PC-9 (cell line): ENCODE measurements at places on chromosomes 2 and 18. TPM values are rescaled to one million over a fixed set of nuclear protein-coding genes. Genes with fewer than 3 reads are reported as not detected.

Gene LIPG
- 22.7 and 30.9 TPM in 2 replicates for total RNA-seq

Gene GPAT2
- 9.1 and 11.0 TPM in 2 replicates for total RNA-seq

Gene SERPINB3
- not detected in 2 replicates for total RNA-seq

Gene OTOF
- total RNA-seq: not detected in 2 replicates

- no peak overlapping the region for H3K4me3 ChIP-seq
- H3K36me3 ChIP-seq: no peaks in the 10 kb centered on the region
- H3K27me3 ChIP-seq: no peaks in the 10 kb centered on the region
- peak; percentile 52 for DNase-seq
- H3K4me1 ChIP-seq: no peaks in the 10 kb centered on the region
Observed at GRCh38 chr2:70984576-70985282, 6.3 kb downstream of the ANKRD53 start.

Gene DHRS9
- not detected in 2 replicates for total RNA-seq

Gene GBX2
- not detected in 2 replicates for total RNA-seq

DNA sequence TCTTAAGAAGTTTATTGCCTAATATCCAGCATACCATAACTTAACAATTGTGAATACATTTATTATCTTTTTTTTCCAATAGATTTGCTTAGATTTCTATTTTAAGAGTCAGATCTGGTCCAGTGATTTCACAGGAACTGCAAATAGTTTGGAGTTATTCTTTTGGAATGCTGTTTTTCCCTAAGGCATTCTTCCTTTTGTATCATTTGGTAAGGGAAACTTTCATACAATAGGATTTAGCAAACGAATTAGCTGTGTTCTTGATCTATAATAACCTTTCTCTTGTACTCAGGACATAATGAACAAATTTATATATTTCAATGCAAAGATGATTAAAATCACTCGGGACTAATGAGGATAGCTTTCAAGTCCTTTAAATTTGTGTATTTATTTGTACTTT, 201.6 kb downstream of the ERBB4 start:
- no peak for DNase-seq
- no peaks in the 10 kb centered on the region for H3K27me3 ChIP-seq
- H3K36me3 ChIP-seq: no peaks in the 10 kb centered on the region
- no peaks in the 10 kb centered on the region for H3K4me1 ChIP-seq
- H3K27ac ChIP-seq: no peak overlapping the region
- no peak overlapping the region for H3K4me3 ChIP-seq

Gene COL4A3
- total RNA-seq: 2.2 and 3.5 TPM in 2 replicates

- H3K27me3 ChIP-seq: peaks cover 21% of the 10 kb centered on the region; the same call in 1 of the 2 replicates
- no peak overlapping the region for H3K27ac ChIP-seq
- no peaks in the 10 kb centered on the region for H3K4me1 ChIP-seq
- DNase-seq: no peak
- H3K4me3 ChIP-seq: no peak overlapping the region
Observed at GRCh38 chr18:47619771-47620448, 310.5 kb downstream of the SMAD2 start.

DNA sequence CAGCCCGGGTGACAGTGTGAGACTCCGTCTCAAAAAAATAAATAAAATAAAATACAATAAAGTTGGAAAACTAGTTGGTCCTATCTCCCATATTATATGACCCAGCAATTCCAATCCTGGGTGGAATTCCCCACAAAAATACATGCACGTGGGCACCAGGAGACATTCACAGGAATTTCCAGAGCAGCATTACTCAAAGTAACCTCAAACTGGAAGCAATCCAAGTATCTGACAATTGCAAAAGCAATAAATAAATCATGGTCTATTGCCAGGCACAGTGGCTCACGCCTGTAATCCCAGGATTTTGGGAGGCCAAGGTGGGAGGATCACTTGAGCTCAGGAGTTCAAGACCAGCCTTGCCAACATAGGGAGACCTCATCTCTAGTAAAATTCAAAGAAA, 101.2 kb upstream of the MAP4K4 start:
- no peak overlapping the region for H3K27ac ChIP-seq
- H3K4me1 ChIP-seq: no peaks in the 10 kb centered on the region
- no peaks in the 10 kb centered on the region for H3K27me3 ChIP-seq

DNA sequence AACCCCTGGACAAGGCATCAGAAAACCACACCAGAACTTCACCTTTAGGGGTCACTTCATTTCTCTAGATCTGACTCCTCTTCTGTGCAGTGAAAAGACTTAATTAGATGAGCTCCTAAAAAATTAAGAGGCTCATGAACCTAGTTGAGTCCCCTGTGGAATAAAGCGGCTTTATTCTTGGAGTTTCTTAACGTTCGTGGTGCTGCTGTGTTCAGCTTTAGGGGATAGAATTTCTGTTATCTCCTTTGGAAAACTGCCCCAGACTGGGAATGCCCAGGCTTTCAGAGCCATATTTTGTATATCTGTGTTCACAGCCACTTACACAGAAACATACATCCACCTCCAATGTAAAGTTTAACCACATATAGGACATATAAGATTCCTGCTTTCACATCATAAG, 165.8 kb downstream of the ANTXR1 start:
- H3K36me3 ChIP-seq: no peaks in the 10 kb centered on the region
- peaks cover 15% of the 10 kb centered on the region for H3K4me1 ChIP-seq
- H3K27me3 ChIP-seq: no peaks in the 10 kb centered on the region
- DNase-seq: no peak
- no peak overlapping the region for H3K4me3 ChIP-seq

DNA sequence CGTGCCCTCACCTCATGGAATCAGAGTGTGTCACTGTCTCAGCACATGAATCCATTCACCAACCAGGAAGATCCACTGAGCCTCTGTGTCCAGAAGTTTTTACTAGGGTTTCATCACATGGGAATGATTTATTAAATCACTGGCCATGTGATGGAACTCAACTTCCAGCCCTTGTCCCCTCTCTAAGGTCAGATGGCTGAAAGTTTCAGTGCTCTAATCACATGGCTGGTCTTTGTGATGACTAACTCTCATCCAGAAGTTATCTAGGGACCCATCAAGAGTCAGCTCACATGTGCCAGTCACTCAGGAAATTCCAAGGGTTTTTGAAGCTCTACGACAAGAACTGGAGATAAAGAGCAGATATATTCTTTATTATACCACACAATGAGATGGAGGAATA, 140.5 kb upstream of the GYPC start:
- H3K4me3 ChIP-seq: no peak overlapping the region
- H3K27ac ChIP-seq: no peak overlapping the region
- DNase-seq: peak; percentile 0
- 0 out of 2 replicates have a peak, but pooled peaks cover under 1% of the 10 kb centered on the region for H3K27me3 ChIP-seq
- H3K36me3 ChIP-seq: no peaks in the 10 kb centered on the region

Gene CNDP1
- not detected in 2 replicates for total RNA-seq

- H3K36me3 ChIP-seq: no peaks in the 10 kb centered on the region
- H3K4me1 ChIP-seq: no peaks in the 10 kb centered on the region
- DNase-seq: no peak
- no peaks in the 10 kb centered on the region for H3K27me3 ChIP-seq
- H3K4me3 ChIP-seq: no peak overlapping the region
- H3K27ac ChIP-seq: no peak overlapping the region
Observed at GRCh38 chr18:56522816-56523215, 115.6 kb downstream of the TXNL1 start.

DNA sequence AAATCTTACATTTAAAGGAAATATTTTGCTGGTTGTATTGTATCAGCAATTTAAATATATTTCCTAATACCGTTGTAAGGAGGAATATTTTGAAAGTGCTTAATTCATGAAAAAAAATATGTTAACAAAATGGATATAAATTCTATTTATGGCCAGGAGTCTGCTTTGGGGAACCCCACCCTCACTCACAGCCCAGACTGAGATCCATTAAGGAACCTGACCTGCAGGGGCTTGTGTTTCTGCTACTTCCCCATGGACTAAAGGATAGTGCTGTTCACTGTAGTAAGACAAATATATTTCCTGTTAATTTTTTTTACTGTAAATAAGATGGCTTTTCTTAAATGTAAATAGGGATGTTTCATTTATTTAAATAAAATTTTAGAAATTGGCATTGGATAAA, 221.9 kb upstream of the COL3A1 start:
- H3K36me3 ChIP-seq: no peaks in the 10 kb centered on the region
- H3K4me3 ChIP-seq: no peak overlapping the region

- no peak overlapping the region for H3K4me3 ChIP-seq
- H3K4me1 ChIP-seq: 0 out of 2 replicates have a peak, but pooled peaks cover 6% of the 10 kb centered on the region
- no peak overlapping the region for H3K27ac ChIP-seq
Observed at GRCh38 chr2:158359846-158360245, 96.7 kb downstream of the CCDC148 start.

Gene DPP4
- total RNA-seq: 0.35 and 0.48 TPM in 2 replicates

DNA sequence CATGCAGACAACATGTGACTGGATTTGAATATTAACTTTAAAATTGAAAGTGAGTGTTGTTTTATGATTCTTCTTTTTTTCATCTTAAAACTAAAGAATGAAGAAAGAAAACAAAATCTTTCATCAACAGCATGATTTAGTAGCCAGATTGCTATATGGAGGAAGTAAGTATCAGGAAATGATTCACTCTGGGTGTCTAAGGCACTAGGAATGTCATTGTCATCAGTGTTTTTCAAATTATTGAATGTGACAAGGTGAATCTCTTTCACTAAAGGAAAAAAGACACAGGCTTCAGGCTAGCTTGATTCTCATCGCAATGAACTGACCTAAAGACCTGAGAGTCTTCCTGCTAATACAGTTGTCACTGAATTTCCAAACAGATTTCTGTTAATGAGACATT, 430.1 kb downstream of the FBXO15 start:
- peak overlapping the region; percentile 79 for H3K27ac ChIP-seq
- no peaks in the 10 kb centered on the region for H3K27me3 ChIP-seq
- peak; percentile 74 for DNase-seq
- H3K4me3 ChIP-seq: no peak overlapping the region

- no peaks in the 10 kb centered on the region for H3K36me3 ChIP-seq
- H3K27ac ChIP-seq: no peak overlapping the region
- H3K4me3 ChIP-seq: no peak overlapping the region
- DNase-seq: no peak
- no peaks in the 10 kb centered on the region for H3K4me1 ChIP-seq
Observed at GRCh38 chr2:62611854-62612253, 93.7 kb upstream of the EHBP1 start.

- DNase-seq: no peak
- H3K27me3 ChIP-seq: peaks cover 81% of the 10 kb centered on the region
- H3K4me3 ChIP-seq: no peak overlapping the region
- H3K27ac ChIP-seq: no peak overlapping the region
Observed at GRCh38 chr2:239443666-239444567, 43.1 kb upstream of the HDAC4 start.

GRCh38 chr2:143390171-143390570, 261.0 kb downstream of the ARHGAP15 start:
- no peak overlapping the region for H3K4me3 ChIP-seq
- no peak for DNase-seq
- no peaks in the 10 kb centered on the region for H3K36me3 ChIP-seq
- no peaks in the 10 kb centered on the region for H3K4me1 ChIP-seq
- no peak overlapping the region for H3K27ac ChIP-seq

DNA sequence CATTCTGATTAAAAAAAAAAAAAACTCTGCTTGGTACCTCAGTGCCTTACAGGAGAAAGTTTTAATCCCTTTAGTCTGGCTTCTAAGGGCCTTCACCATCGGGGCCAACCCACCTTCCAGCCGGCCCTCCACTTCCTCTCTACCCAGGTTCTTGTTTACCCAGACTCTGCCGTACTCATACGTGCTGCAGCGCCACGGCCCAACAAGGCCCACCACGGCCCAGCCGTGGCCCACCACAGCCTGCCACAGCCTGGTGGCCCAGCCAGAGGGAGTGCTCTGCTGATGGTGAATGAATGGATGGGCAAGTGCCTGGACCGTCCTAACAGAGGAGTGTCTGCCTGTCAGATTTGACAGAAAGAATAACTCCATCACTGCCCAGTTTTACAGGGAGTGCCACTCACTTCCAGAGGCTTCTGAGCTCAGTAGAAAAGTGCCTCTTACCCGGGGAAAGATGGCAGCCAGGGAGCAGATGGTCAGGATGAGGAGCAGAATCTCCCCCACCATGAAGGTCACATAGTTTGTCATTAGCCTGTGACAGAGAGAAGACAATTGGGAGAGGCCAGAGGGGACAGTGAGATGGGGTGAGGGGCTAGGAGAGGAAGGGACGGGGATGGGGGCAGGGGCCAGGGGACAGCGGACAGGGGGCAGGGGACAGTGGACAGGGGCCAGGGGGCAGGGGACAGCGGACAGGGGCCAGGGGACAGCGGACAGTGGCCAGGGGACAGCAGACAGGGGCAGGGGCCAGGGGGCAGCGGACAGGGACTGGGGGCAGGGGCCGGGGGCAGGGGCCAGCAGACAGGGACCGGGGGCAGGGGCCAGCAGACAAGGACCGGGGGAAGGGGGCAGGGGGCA, 38.2 kb downstream of the CENPO start:
- H3K27me3 ChIP-seq: no peaks in the 10 kb centered on the region
- H3K36me3 ChIP-seq: no peaks in the 10 kb centered on the region
- H3K27ac ChIP-seq: no peak overlapping the region
- H3K4me3 ChIP-seq: no peak overlapping the region
- no peaks in the 10 kb centered on the region for H3K4me1 ChIP-seq

Gene ZNF396
- 1.9 and 2.0 TPM in 2 replicates for total RNA-seq

Gene ALPG
- 0.76 and 1.2 TPM in 2 replicates for total RNA-seq

DNA sequence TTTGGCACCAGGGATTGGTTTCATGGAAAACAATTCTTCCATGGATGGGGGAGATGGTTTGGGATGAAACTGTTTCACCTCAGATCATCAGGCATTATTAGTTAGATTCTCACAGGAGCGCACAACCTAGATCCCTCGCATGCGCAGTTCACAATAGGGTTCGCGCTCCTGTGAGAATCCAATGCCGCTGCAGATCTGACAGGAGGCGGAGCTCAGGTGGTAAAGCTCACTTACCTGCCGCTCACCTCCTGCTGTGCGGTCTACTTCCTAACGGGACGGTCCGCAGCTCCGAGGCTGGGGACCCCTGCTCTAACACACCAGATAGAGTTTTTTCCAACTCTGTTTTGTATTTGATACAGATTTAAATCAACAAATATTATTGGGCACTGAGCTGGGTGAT, 286.5 kb downstream of the MTX2 start:
- H3K36me3 ChIP-seq: no peaks in the 10 kb centered on the region
- no peak overlapping the region for H3K27ac ChIP-seq
- H3K27me3 ChIP-seq: no peaks in the 10 kb centered on the region
- no peak for DNase-seq
- no peaks in the 10 kb centered on the region for H3K4me1 ChIP-seq

GRCh38 chr2:9249020-9249800, 42.6 kb downstream of the ASAP2 start:
- H3K4me1 ChIP-seq: peaks cover 75% of the 10 kb centered on the region
- no peaks in the 10 kb centered on the region for H3K36me3 ChIP-seq

DNA sequence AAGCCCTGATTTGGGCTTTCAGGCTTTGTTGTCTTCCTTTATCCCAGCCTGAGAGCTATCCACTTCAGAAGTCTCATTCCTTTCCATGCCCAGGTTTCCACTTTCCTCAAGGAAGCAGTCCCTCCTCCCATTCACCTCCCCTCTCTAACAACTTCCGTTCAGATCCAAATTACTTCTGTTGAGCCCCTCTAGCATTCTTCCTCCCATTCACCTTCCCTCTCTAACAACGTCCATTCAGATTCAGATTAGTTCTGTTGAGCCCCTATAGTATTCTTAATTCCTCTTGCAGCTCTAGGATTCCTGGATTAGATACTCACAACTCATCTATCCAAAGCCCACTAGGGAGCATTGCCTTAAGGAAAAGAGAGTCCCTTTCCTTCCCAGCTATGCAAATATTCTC, 216.8 kb downstream of the RAD51AP2 start:
- DNase-seq: no peak
- H3K36me3 ChIP-seq: no peaks in the 10 kb centered on the region
- H3K27me3 ChIP-seq: no peaks in the 10 kb centered on the region
- H3K27ac ChIP-seq: no peak overlapping the region
- peaks cover 66% of the 10 kb centered on the region for H3K4me1 ChIP-seq
- no peak overlapping the region for H3K4me3 ChIP-seq

GRCh38 chr2:170166735-170167134, 11.2 kb upstream of the MYO3B start:
- no peak for DNase-seq
- peaks cover 19% of the 10 kb centered on the region for H3K4me1 ChIP-seq
- H3K4me3 ChIP-seq: no peak overlapping the region
- no peaks in the 10 kb centered on the region for H3K36me3 ChIP-seq
- no peaks in the 10 kb centered on the region for H3K27me3 ChIP-seq
